ENCODE measurements at places on chromosomes 3 and 15.

GRCh38 chr3:148648685-148649352 is 48.9 kb upstream of the AGTR1 start:
- no peak for DNase-seq

DNA sequence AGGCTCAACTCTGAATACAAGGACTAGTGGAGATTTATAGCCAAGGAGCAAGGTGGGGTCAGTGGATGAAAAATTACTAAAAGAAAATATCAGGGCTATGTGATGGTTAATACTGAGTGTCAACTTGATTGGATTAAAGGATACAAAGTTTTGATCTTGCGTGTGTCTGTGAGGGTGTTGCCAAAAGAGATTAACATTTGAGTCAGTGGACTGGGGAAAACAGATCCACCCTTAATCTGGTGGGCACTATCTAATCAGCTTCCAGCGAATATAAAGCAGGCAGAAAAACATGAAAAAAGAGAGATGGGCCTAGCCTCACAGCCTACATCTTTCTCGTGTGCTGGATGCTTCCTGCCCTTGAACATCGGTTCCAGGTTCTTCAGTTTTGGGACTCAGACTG is 14.4 kb upstream of the SENP7 start:
- DNase-seq, result no peak

DNA sequence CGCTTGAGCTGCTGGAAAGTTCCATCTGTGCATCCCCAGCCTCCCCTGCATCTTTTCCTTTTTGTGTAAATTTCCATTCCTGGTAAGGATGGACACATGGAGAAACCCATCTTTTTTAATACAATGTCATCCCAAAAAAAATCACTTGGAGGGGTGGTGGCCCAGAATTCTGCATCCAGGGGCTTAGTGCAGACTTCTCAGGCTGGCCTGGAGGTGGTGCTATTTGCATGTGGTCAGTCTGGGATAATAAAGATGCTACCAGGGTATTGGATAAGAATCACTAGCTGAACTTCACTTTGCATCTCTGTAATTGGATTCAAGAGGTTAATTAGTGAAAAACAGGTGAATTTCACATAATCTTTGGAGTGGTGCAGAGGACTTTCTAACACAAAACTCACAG is 1.8 kb upstream of the ZSCAN2 start:
- DNase-seq, result no peak

DNA sequence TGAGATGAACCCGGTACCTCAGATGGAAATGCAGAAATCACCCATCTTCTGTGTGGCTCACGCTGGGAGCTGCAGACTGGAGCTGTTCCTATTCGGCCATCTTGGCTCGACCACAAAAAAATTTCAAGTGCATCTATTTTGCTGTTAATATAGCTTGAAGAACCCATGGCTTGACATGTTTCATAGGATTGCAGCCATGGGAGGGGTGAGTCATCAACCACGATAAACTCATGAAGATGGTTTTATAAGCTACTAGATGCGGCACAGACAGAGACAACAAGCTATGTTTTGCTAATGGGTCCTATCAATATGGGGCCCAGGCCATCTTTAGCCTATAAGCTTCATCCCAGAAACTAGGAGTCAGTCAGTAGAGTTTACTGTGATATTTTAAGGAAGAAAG is 100.4 kb upstream of the PHLDB2 start:
- no peak for DNase-seq

DNA sequence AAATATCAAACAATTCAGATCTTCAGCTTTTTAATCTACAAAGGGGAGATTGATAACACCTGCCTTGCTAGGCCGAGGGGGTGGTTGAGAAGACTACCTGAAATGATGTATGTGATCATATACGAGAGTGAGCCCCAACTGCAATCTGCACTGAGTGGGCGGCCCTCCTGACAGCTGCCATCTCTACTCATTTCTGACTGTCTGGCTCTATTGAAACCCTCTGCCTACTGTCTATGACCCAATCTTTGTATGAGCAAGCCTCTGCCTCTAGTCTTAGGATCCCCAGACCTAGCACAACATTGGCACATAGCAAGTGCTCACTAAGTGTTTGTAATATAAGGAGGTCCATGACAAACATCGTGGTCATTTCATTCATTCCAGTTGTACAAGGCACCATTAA is 144.4 kb upstream of the NR2F2 start:
- DNase-seq, result no peak

GRCh38 chr3:56769116-56769707 is 32.5 kb downstream of the ARHGEF3 start:
- DNase-seq, result no peak

DNA sequence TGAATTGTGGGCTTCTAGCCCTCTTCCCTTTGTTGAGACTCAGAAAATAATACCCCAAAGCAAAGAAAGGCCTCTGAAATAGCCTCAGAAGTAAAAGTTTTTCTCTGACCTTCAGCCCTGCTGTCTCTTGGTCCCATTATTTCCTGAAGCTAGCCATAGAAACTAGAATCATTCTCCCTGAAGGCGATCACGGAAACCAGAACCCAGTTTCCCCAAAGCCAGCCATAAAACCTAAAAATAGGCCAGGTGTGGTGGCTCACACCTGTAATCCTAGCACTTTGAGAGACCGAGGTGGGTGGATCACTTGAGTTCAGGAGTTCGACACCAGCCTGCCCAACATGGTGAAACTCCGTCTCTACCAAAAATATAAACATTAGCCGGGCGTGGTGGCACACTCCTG is 27.2 kb downstream of the EXD1 start:
- DNase-seq, result no peak

GRCh38 chr3:65020281-65021160 is 332.7 kb upstream of the ADAMTS9 start:
- DNase-seq, result no peak

- DNase-seq, result no peak
Measured at GRCh38 chr3:161070252-161070930, 34.8 kb downstream of the B3GALNT1 start.
